Fibroblast of mammary gland (primary cell): ENCODE measurements at places on chromosomes 1 and 21.

DNA sequence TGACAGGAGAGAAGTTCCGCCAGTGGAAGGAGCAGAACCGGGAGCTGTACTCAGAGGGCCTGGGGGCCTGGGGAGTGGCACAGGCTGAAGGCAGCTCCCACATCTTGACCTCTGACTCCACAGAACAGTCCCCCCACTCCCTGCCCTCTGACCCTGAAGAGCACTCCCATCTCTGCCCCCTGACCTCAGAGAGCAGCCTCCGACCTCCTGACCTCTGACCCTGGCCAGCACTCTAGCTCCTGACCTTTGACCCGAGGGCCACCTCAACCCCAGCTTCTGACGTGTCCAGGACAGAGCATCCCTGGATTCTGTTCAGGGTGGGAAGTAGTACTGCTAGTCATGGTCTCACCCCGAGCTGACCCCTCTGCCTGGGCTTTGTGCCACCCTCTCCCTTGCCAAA lies 1.1 kb upstream of the CATSPER4 start:
- no peak for DNase-seq

- no peak for DNase-seq
Measured at GRCh38 chr1:90989302-90989701, 32.5 kb downstream of the ZNF644 start.

GRCh38 chr1:172960019-172960418 lies 90.7 kb downstream of the TNFSF18 start:
- no peak for DNase-seq

GRCh38 chr1:37731312-37732019 lies 33.5 kb downstream of the EPHA10 start:
- DNase-seq: no peak

DNA sequence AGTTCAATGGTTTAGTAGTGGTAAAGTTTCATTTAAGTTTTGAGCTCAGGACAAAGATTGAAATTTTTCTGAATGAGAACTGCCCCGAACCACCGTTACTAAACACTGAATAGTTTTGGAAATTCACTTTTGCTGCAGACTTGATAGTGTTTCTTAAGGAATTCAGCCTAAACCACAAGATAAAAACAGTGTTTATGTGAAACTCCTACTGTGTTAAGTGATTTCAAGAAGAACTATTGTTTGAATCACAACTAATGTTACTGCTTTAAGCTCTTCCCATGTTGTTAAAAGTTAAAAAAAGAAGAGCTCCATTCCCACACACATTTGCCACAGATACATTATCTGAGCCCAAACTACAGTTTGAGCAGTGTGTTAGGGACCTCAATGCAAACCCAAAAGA lies 159.2 kb downstream of the DYRK1A start:
- no peak for DNase-seq

GRCh38 chr1:45299981-45300668 lies 26.6 kb upstream of the HPDL start:
- DNase-seq: peak; percentile 83

DNA sequence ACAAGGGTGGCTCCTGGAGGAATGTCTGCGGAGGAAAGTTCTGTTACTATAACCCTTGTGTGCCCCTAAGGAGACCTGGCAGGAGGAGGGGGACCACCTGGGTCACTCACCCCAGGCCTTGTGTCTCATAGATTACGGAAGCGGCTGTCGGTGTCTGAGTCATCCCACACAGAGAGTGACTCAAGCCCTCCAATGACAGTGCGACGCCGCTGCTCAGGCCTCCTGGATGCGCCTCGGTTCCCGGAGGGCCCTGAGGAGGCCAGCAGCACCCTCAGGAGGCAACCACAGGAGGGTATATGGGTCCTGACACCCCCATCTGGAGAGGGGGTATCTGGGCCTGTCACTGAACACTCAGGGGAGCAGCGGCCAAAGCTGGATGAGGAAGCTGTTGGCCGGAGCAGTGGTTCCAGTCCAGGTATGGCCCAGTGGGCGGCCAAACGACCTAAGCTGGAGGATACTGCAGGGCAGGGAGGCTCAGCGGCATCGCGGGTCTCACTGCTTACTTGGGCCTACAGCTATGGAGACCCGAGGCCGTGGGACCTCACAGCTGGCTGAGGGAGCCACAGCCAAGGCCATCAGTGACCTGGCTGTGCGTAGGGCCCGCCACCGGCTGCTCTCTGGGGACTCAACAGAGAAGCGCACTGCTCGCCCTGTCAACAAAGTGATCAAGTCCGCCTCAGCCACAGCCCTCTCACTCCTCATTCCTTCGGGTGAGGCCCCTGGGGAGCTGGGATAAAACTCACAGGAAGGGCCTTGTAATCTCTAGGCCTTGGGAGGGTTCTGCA lies 101.4 kb downstream of the PIK3R3 start:
- DNase-seq: peak; percentile 37

GRCh38 chr1:235913311-235913710 lies 46.6 kb upstream of the LYST start:
- peak; percentile 71 for DNase-seq

DNA sequence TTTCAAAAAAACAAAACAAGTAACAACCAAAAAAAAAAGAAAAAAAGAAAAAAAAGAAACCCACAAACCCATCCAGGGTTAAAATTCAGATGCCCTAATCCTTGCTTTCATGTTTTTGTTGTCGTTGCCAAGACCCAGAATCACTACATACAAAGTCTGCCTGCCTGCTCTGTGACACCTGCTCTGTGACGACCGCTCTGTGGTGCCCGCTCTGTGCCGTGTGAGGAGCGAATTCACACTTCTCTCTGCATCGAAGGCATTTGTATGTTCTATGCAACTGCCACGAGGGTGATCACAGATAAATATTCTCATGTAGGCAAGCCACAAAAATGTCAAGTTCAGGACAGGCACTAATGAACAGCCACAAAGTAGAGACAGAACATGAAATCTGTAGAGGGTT lies 178.6 kb downstream of the SLC45A1 start:
- no peak for DNase-seq

DNA sequence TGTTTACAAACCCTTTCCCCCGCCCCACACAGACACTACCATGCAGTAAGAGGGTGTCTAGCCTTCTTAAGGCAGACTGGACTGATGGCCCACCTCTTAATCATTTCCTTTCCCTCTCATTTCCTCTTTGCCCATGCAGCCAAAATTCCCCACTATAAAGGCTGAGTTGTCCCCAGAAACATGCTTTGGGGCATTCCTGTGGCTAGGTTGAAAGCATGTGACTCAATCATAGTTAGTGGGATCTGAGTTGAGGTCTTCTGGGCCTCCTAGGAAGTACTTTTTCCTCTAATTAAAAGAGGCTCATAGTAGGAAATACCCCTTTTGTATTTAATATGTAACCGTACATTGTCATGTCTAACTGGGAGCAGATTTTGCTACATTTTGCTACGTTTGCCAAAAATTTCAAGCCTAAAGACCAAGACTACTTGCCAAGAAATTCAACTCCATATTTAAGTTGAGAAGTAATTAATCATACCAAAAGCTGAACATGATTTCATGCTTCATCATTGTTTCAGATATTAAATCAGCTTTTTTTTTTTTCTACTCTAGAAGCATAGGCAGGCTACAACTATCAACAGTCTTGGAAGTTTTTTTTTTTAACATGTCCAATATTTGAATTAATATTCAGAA lies 174.7 kb downstream of the ADGRL4 start:
- peak; percentile 95 for DNase-seq

GRCh38 chr1:15020943-15021745 lies 132.4 kb upstream of the TMEM51 start:
- no peak for DNase-seq

DNA sequence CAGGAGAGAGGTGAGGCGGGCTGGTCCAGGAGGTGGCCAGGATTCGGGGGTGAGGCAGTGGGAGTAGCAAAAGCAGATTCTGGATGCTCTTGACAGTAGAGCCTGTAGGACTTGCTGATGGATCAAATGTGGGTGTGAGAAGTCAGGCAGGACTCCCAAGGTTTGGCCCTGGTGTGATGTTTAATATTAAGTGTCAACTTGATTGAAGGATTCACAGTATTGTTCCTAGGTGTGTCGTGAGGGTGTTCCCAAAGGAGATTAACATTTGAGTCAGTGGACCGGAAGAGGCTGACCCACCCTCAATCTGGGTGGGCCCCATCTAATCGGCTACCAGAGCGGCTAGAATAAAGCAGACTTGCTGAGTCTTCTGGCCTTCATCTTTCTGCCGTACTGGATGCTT lies 6.8 kb upstream of the RAB4A start:
- no peak for DNase-seq

GRCh38 chr1:180765151-180765550 lies 133.3 kb downstream of the XPR1 start:
- no peak for DNase-seq

GRCh38 chr1:28199328-28200233 lies 23.1 kb upstream of the PTAFR start:
- no peak for DNase-seq

GRCh38 chr1:57327336-57327735 lies 96.5 kb downstream of the DAB1 start:
- DNase-seq: no peak

GRCh38 chr1:196148367-196148970 lies 459.8 kb downstream of the KCNT2 start:
- DNase-seq: peak; percentile 62

- peak; percentile 20 for DNase-seq
Measured at GRCh38 chr1:208437401-208437800, 193.2 kb upstream of the PLXNA2 start.

GRCh38 chr1:165116732-165117131 lies 239.8 kb downstream of the LMX1A start:
- peak; percentile 91 for DNase-seq

- DNase-seq: peak; percentile 37
Measured at GRCh38 chr1:228695015-228695955, 40.0 kb upstream of the RHOU start.
